ENCODE measurements at places on chromosomes 1 and 21. TPM values are rescaled to one million over a fixed set of nuclear protein-coding genes. Genes with fewer than 3 reads are reported as not detected.
A peak's percentile ranks its signal among the peaks of the same experiment; 100 is the strongest.

The AXDND1 gene
- total RNA-seq: 0.17 TPM

The KRTAP11-1 gene
- total RNA-seq: not detected

The CLCC1 gene
- 30.6 TPM for total RNA-seq

- H3K4me1 ChIP-seq: no peaks in the 10 kb centered on the region
- no peak overlapping the region for H3K4me3 ChIP-seq
- H3K36me3 ChIP-seq: no peaks in the 10 kb centered on the region
- no peak for DNase-seq
Observed at GRCh38 chr1:93537396-93537795, 89.5 kb downstream of the FNBP1L start.

GRCh38 chr1:167135281-167135840, 41.5 kb downstream of the STYXL2 start:
- H3K36me3 ChIP-seq: no peaks in the 10 kb centered on the region
- no peak for DNase-seq
- no peak overlapping the region for H3K27ac ChIP-seq
- H3K4me1 ChIP-seq: no peaks in the 10 kb centered on the region

- H3K27me3 ChIP-seq: no peaks in the 10 kb centered on the region
- H3K36me3 ChIP-seq: no peaks in the 10 kb centered on the region
- no peak for DNase-seq
- H3K27ac ChIP-seq: no peak overlapping the region
Observed at GRCh38 chr21:39055167-39055767, 128.0 kb downstream of the PSMG1 start.

DNA sequence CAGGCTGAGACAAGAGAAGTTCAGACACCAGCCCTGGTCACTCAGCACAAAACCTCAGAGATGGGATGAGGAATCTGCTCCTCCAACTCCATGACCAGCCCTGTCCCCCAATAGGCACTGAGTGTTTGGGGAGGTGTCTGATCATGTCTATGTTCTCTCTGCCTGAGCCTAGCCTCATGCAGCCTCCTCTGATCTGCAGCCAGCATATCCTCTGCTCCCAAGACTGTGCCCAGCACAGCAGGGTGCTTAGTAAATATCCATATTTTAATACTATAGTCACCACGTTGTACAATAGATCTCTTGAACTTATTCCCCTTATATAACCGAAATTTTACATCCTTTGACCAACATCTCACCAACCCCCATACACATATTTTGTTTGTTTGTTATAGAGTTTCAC, 202.9 kb downstream of the MATN1 start:
- no peaks in the 10 kb centered on the region for H3K27me3 ChIP-seq
- no peaks in the 10 kb centered on the region for H3K36me3 ChIP-seq
- H3K27ac ChIP-seq: no peak overlapping the region
- no peak overlapping the region for H3K4me3 ChIP-seq

- no peaks in the 10 kb centered on the region for H3K36me3 ChIP-seq
- no peak overlapping the region for H3K27ac ChIP-seq
- H3K4me3 ChIP-seq: no peak overlapping the region
- H3K4me1 ChIP-seq: peaks cover 18% of the 10 kb centered on the region
- peak; percentile 67 for DNase-seq
Observed at GRCh38 chr1:43861337-43861736, 72.3 kb upstream of the ARTN start.

DNA sequence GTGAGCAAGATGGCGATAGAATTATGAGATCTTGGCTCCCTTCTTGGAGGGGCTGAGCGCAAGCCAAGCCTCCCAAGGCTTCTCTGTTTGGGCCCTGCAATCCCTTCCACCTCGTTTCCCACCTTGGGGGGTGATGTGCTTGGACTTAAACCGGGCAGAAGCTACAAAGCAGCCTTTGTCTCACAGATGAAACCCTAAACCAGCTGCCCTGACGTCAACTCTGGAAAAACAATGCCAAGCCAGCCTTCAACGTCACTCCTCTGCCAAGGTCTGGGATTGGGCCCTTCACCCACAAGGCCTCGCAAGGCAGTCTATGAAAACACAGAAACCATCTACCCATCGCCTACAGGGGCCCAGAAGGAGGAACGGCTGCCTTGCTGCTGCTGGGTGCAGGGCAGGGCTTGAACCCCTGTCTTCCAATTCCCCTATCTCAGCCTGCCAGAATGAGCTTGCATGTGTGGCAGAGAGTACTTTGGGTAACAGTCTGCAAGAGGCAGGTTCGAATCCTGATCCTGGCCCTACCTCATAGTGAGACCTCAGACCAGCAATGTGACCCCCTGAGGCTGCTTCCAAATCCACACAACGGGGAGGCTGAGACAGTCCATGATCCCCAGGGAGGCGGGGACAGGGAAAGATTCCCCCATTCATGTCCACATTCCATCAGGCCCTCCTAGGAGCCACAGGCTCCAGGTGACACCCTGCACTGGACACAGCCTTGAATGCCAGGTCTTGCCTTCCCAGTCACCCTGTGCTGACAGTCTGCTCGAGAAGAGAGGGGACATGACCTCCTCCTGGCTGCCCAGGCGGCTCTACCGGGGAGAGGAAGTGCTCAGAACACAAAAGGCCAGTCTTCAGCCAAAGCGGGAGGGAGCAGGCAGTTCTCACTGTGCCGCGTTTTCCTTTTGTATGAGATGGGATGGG, 15.0 kb downstream of the IFFO2 start:
- peaks cover 3% of the 10 kb centered on the region for H3K36me3 ChIP-seq
- peaks cover 35% of the 10 kb centered on the region for H3K4me1 ChIP-seq
- peak; percentile 94 for DNase-seq
- no peaks in the 10 kb centered on the region for H3K27me3 ChIP-seq

Measured in fibroblast of lung (primary cell).